Activated CD4-positive, alpha-beta T cell treated with anti-CD3 and anti-CD28 coated beads for 36 hours (primary cell): ENCODE measurements at places on chromosomes 4 and X. TPM values are rescaled to one million over a fixed set of nuclear protein-coding genes. Genes with fewer than 3 reads are reported as not detected.

MUC7 gene
- total RNA-seq: not detected

PFKFB1 gene
- total RNA-seq: 0.55 TPM

ARAP2 gene
- 40.0 TPM for total RNA-seq

RNF150 gene
- 0.14 TPM for total RNA-seq

PF4V1 gene
- not detected for total RNA-seq

S100P gene
- total RNA-seq: 1.9 TPM

TKTL1 gene
- total RNA-seq: 0.23 TPM

SPANXA1 gene
- total RNA-seq: not detected

RAB9A gene
- 24.9 TPM for total RNA-seq

ARR3 gene
- total RNA-seq: not detected

GAGE1 gene
- not detected for total RNA-seq

ANOS1 gene
- total RNA-seq: not detected

PASD1 gene
- not detected for total RNA-seq

GRCh38 chr4:139896091-139896604 is 230.5 kb downstream of the MGST2 start:
- DNase-seq: no peak

DNA sequence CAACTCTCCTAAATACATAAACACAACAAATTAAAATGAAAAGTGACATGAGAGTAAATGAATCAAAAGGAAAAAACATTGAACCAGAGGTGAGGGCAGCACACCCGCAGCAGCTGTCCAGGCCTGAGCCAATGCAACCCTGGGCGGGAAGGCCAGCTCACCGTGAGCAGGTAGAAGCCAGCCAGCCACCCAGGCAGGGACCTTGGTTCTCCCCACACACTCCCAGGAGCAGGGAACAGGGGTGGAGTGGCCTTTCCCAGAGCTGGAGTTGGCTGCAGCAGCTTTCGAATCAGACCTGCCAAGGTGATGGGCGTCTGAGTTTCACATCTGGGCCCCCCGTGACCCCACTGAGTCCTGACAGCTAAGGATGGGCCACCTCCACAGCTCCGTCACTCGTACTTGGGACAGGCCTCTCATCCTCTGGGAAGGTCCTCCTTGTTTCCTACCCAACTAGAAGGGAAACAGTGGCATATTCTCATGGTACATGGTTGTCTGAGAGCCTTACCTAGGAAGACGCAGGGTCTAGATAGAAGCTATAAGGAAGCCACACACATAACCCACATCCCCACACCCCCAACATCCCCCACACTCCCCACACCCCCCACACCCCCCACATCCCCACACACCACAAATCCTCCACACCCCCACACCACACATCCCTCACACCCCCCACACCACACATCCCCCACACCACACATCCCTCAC is 172.2 kb downstream of the DCLK2 start:
- no peak for DNase-seq

GRCh38 chr4:30962939-30963338 is 242.8 kb downstream of the PCDH7 start:
- no peak for DNase-seq

DNA sequence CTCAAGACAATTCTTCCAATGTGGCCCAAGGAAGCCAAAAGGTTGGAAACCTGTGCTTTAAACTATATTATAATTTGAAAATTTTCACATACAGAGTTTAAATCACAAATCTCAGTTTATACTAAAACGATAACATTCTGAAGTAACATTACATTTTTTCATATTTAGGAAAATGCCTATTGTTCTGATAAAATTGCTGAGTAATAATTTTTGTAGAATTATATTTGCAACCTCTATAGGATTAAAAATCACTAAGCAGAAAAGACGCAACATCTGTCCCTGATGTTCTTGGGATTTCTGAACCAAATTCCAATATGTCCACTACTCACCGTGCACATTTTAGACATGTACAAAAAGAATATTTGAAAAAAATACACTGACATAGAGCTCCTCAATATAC is 10.5 kb downstream of the ZNF732 start:
- DNase-seq: no peak

GRCh38 chrX:45186643-45187026 is 14.0 kb downstream of the DIPK2B start:
- DNase-seq: no peak

DNA sequence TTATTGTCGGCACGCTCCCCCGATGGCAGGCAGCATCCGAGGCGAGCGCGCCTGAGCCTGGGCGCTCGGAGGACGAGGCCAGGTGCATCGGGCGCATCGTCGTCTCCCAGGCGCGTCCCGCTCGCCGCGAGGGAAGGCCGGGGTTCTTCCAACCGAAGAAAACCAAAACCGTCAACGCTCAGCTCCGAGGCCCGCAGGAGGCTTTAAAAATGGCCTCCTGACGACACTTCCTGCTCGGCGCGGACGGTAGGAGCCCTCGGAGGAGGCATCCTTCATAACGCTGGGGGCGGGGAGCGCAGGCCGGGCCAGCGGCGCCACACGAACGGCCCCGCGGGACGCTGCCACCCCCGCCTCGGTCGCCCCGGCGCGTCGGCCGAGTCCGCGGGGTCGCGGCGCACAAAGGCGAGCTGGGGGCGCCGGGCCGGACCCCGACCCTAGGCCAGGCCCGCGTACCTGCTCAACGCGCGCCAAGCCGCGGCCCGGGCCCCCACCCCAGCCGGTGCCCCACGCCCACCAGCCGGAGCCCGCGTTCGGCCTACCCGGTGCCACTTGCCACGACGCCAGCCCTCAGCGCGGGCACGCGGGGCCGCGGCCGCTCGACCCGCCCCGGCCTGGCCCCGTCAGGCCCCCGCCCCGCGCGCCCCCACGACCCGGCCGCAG is 501 bp downstream of the ZNF518B start:
- DNase-seq: peak; percentile 80

GRCh38 chrX:23694606-23695005 is 27.3 kb downstream of the PRDX4 start:
- peak; percentile 60 for DNase-seq

- no peak for DNase-seq
These were observed 109.8 kb upstream of the PCDH7 start for GRCh38 chr4:30610361-30610760.

GRCh38 chr4:73721909-73722308 is 18.5 kb upstream of the CXCL8 start:
- DNase-seq: no peak

- DNase-seq: no peak
These were observed 186.4 kb upstream of the GALNT7 start for GRCh38 chr4:172982151-172982590.

DNA sequence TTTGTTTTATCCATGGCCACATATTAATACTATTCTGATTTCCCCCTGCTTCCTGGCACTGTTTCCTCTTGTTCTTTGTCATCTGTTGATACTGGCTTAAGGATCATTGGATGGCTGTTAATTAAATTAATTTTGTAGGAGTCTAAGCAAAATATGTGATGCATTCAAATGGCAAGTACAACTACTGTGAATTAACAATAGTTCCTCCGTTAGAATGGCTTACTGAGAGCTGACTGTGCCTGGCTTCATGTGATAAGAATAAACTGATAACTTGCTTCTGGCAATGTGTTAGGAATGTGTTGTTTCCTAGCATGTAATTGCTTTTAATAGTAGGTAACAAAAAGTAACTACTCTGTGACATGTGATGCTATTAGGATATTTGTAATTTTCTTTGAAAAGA is 98.5 kb downstream of the RPA4 start:
- DNase-seq: no peak

GRCh38 chr4:95910749-95911148 is 70.9 kb downstream of the PDHA2 start:
- no peak for DNase-seq

GRCh38 chrX:30513284-30513683 is 64.3 kb downstream of the TASL start:
- no peak for DNase-seq

DNA sequence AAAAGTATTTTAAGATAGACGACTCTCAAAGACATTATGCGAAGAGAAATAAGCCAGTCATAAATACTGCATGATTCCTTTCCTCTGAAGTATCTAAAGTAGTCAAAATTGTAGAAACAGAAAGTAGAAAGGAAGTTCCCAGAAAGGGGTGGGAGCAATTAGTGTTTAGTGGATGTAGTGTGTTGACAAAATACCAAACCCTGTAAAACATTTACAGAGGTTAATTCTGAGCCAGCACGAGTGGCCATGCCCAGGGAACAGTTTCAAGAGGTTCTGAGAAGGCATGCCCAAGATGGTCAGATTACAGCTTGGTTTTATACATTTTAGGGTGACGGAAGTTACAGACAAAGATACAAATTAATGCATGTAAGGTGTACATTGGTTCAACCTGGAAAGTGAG is 34.4 kb upstream of the SLC25A4 start:
- DNase-seq: no peak

DNA sequence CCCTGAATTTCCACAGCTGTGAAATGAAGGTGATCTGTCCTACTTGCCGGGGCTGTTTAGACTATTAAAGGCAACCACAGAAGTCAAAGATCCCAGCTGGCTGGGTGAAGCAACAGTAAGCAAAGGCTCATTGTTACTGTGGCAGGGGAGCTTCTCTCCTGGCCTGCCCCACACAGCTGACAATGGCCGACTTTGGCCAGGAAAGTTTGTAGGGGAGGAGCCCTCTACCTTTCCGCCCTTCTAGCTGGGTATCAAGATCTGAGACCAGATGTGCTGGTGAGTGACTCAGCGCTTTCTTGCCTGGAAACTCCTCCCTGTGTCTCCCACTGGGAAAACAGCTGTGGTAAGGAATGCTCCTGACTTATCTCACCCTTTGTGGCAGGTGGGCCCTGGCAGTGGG is 21.1 kb downstream of the RASSF6 start:
- no peak for DNase-seq

DNA sequence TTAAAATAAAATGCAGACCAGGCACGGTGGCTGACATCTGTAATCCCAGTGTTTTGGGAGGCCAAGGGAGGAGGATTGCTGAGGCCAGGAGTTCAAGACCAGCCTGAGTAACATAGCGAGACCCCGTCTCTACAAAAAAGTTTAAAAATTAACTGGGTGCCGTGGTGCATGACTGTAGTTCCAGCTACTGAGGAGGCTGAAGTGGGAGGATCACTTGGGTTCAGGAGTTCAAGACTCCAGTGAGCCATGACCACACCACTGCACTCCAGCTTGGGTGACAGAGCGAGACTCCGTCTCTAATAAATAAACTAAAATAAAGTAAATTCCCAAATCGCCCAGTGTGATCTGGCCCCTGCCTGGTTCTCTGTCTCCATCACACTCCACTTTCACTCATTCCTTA is 43.7 kb downstream of the TENM3 start:
- no peak for DNase-seq

DNA sequence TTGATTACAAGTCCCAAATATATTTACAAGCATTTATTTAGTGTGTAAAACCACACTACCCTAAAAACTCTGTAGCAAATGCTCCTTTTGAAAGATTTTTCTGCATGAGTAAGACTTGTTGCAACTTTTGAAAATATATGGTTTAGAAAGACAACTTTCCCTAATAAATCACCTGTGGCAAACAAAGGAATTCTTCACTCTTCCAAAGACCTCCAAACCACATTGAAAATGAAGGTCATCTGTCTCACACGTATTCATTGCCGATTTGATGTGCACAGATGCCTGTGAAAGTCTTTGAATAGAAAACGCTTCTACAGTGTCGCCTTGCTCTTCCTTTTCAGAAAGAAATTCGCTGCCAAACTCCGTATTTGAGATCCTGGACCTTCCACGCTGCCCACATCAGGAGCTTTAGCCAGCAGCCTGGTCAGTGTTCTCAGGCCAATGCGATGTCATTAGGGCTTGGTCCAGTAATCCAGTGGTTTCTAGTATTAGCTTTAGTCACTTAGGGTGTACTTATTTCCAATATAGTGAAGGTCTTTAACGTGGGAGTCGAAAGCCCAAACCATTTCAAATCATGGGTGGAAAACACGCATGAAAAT is 22.2 kb downstream of the SPINK2 start:
- DNase-seq: no peak

DNA sequence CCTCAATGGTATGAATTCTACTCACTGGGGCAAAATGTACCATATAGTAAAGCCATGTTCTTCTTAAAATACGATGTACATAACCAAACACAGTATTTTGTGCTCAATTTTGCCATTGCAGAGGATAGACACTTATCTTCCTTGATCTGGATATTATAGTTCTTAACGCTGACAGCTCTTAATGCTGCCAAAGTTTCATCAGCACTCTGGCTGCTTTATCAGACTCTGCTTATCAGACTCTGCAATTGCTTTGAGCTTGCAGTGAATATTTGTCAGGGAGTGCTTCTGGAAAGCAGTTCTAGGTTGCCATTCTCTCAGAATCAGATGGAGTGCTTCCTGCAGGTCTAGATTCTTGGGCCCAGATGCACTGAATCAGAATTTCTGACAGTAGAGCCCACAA is 863.1 kb downstream of the CCSER1 start:
- no peak for DNase-seq

- no peak for DNase-seq
These were observed 9.7 kb upstream of the LAP3 start for GRCh38 chr4:17567271-17567670.

DNA sequence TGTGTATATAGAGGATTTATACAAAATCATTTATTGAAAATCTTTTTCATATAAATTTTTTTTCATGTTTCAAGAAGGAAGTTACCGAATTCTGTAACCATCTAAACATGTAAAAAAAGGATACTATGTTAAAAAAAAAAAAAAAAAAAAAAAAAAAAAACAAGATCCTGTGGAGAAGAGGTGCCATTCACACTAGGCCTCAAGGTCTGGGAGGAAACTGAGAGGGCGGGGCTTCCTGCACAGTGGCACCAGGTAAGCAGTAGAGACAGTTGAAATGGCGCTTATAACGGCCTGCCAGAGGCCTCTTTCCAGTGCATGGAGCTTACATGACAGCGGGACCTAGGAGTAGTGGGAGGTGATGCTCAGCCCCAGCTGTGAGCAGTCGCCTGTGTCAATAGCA is 17.5 kb downstream of the TRAPPC2 start:
- DNase-seq: peak; percentile 18

DNA sequence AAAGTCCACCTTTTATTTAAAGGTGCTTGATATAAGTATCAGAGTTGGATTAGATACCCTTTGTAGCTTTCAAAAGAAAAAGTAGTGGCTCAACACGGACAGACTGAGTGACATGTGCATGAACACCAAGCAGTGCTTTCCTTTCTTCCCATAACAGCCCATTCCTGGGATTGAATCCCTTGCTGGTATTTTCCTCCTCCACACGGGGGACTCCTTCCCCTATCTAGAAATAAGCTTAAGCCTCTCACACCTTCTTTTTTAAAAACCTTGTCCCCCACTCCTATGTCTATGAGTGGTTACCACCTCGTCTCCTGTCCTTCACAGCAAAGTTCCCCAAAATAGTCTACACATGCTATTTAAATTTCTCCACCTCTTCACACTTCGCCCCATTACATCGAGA is 5.1 kb downstream of the AP1S2 start:
- DNase-seq: no peak

- DNase-seq: no peak
These were observed 17.9 kb upstream of the MAOB start for GRCh38 chrX:43899878-43900815.

DNA sequence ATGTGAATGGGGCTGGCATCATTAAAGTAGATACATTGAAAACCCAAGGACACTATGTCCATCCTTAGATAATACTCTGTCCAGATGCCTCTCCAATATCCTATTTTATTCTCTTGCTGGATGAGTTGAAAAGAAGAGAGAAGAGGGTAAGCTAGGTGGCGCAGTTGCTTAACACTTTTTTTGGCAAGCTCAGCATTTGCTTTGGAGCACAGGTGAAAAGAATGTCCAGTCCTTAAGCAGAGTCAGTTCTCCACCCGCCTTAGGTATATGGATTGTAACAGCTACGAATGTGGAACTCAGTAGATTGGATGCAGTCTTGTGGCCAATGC is 208.4 kb downstream of the NWD2 start:
- DNase-seq: peak; percentile 68

- no peak for DNase-seq
These were observed 380.6 kb downstream of the INPP4B start for GRCh38 chr4:142465526-142465925.
